ENCODE measurements at places on chromosomes 3 and 15.

GRCh38 chr15:63763476-63764123, 70.1 kb downstream of the HERC1 start:
- DNase-seq: no peak

- no peak for DNase-seq
Observed at GRCh38 chr15:89115547-89115946, 27.3 kb downstream of the ABHD2 start.

DNA sequence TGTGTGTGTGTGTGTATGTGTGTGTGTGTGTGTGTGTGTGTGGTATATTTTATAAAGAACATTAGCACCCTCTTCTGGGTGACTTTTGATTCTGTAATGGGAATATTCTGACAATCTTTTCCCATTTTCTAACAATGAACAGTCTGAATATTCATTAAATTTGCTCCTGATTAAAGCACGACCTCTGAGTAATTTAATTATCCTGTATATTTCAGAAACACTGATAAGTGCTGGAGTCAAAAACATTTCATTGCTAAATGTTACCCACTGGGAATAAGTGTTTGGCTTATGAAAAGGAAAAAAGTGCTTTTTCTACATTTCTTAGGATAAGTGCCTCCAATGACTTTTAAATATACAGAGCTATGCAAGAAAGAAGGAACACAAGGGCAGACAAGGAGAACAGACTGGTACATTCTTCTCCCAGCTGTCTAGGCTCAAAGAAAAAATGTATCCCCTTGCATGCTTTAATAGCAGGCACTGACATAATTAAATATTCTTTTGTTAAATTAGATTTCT, 32.3 kb upstream of the SYNPR start:
- no peak for DNase-seq

DNA sequence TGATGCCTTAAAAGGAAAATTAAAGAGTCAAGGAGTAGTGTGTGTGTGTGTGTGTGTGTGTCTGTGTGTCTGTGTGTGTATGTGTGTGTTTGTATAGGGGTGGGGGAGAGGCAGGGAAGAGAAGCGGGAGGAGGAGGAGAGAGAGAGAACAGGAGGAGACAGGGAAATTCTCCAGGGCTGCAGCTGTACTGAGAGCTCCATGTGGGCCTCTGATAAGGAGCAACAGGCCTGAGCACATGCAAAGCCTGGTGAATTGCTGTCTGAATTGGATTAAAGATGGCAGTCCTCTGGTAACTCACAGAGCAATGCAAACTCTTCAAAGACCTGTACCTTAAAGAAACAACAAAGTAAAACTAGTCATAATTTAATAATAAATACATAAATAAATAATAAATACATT, 70.6 kb downstream of the SEMA6D start:
- no peak for DNase-seq

- DNase-seq: peak; percentile 45
Observed at GRCh38 chr3:196868297-196868661, 559 bp downstream of the SENP5 start.

DNA sequence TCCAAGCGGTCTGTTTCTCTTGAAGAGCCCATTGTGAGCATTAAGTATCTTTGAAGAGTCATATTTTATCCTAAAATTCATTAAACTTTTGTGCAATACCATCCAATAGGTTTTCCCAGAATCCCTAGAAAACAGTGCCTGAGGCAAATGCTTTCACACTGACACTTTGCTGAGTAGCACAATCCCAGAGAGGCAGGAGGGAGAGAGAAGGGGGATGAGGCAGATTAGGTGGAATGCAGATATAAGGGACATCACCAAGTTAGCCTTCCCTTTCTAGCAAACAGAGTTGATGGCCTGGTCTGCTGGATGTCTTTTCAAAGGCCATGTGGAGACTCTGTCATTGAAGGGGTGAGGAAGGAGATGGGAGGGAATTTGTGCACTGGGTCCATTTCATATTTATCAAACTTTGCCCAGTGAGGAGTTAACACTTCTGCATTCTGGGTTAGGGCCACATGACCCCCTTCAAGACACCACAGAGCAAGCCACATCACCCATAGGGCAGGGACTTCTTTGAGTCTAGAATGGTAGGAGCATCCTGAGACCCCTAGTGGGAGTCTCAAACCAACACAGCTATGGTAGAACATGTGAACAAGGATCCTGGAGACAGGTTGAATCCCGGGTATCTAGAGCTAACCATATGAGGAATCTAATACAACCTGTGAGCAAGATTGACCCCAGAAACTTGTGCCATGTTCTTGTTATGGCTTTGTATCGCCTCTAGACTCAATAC, 32.0 kb upstream of the SEMA6D start:
- DNase-seq: peak; percentile 50

DNA sequence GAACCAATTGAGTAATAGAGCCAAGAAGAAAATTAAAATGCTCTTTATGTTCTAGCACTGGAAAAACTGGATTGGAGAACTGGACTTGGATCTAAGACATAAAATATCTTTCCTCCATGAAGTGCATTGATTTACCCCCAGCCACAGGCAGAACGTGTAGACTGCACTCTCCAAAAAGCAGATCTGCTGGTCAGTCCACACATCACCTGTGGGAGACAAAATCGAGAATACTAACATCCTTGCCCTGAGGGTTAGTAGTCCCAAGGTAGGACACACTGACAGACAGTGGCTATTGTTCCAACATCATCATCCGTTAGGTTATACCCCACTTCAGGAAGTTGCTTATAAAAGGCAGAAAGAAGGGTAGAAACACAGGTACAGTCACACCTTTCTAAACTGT, 257.1 kb upstream of the STT3B start:
- no peak for DNase-seq

DNA sequence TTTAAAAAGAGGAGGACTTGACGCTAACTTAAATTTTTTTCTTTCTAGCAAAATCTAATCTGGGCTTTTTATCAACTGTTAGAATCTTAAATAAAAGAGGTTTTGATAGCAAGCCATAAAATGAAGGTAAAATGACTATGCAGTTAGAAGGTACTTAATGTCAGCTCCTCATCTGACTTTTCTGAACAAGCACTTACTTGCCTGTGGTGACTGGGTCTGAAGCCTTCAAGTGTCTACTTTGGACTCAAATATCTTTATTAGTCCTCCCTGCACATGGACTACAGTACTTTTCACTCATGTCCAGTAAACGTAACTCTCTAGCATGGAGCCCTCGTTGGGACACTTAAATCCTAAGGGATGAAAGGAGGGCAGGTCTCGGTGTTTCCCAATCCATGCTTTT, 135.9 kb downstream of the P2RY1 start:
- no peak for DNase-seq

GRCh38 chr3:157109267-157110141, 50.4 kb downstream of the CCNL1 start:
- no peak for DNase-seq
